ENCODE measurements at places on chromosomes 1 and 21.

- no peak for DNase-seq
These were observed 7.8 kb upstream of the LRRC52 start for GRCh38 chr1:165536016-165536415.

DNA sequence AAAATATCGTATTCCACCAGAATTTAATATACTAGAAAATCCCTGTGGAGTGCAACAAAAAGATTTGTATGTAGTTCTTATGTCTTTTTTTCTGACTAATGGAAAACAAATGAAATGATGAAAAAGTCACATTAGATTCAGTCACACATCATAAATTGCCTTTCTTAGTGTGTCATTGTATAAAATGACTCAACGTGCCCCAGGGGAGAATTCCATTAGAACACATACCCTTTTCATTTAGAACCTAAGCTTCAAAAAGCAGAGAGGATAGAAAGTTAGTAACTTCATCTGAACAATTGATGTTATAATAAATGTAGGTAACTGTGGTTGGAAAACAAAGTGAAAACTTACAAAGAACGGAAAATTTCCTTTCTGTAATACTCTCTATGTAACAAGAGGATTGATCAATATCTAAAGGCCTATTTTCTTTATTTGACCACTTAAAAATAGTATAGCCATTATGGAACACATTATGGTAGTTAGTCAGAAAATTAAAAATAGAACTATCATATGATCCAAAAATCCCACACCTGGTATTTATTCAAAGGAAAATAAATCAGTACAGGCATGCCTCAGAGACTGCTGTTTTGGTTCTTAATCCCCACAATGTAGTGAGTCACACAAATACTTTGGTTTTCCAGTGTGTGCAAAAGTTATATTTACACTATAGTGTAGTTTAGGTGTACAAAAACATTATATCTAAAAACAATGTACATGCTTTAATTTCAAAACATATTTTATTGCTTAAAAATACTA, 1016.1 kb downstream of the KCNT2 start:
- peak; percentile 57 for DNase-seq

DNA sequence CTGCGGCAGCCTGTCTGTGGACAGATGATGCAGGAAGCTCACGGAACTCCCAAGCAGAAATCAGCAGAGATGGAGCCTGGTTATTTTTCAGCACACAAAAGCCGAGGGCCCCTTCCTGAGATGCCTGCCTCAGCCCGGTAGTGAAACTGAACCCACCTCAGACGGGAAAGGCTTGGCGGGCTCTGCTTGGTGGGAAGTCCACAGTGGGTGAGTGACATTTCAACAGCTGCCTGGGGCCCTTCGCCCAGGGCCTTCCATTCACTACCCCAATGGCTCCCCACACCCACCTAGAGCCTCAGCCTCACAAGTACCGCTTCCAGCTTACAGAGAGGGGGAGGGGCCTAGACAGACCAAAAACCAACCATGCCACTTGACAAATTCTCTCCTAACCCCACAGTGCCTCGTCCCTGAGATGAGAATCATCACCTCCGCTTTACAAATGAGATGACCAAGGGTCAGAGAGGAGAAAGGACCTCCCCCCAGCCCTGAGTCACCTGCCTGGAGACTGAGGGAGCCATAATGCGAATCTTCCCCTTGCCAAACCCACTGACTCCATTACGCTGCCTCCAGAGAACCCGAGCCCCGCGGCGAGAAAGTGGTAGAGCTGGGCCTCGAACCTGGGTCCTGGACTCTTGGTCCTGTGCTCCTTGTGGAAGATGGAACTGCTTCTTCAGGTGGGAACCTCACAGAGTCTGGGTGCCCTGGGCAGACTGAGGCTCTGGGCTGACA, 3.4 kb upstream of the ECE1 start:
- DNase-seq = no peak

- peak; percentile 83 for DNase-seq
These were observed at the start of gene ZBTB37 for GRCh38 chr1:173868266-173869020. Gene ZBTB37, plus strand, starts transcription at chr1:173868380. Its CDS starts 1,846 bp downstream, at chr1:173870226.

GRCh38 chr1:30911059-30911954, 2.7 kb upstream of the SDC3 start:
- DNase-seq = peak; percentile 83

DNA sequence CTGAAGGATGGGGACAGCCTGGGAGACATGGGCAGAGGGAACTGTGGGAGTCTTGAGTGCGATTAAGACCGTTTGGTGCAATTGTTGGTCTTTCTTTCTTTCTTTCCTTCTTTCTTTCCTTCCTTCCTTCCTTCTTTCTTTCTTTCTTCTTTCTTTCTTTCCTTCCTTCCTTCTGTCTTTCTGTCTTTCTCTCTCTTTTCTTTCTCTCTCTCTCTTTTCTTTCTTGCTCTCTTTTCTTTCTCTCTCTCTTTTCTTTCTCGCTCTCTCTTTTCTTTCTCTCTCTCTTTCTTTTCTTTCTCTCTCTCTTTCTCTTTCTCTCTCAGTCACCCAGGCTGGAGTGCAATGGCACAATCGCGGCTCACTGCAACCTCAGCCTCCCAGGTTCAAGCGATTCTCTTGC, 2.9 kb upstream of the KLHDC9 start:
- no peak for DNase-seq

DNA sequence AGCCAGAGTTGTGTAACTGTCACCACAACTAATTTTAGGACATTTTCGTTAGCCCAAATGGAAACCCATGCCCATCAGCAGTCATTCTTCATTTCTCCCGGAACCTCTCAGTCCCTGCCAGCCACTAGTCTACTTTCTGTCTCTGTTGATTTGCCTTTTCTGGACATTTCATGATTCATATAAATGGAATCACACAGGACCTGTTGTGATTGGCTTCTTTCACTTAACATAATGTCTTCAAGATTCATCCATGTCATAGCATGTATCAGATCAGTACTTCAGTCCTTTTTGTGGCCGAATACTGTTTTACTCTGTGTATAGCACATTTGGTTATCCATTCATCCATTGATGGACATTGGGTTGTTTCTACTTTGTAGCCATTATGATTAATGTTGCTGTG, 7.1 kb downstream of the SLC66A1 start:
- DNase-seq = no peak

- DNase-seq = no peak
These were observed 155.9 kb upstream of the NEGR1 start for GRCh38 chr1:72438270-72438669.

GRCh38 chr1:222047366-222047765, 305.5 kb upstream of the DUSP10 start:
- no peak for DNase-seq

DNA sequence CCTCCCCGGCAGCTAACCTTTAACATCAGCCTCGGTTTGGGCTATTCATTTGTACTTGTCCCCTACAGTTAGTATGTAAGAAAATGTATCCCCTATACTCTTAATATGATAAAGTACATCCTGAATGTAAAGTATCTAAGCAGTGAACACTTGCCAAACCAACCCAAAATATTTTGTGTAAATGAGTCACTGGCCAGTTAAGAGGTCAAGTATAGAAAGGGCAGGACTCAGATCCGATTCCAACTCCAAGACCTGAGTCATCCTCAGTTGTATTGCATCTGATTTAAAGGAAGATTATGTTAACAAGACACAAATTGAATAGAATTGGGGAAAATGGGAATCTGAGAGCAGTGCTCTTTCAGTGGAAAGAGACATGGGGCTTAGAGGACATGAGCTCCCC, 84.4 kb downstream of the CD58 start:
- no peak for DNase-seq

GRCh38 chr1:40876891-40877290, 14.7 kb upstream of the CITED4 start:
- no peak for DNase-seq

DNA sequence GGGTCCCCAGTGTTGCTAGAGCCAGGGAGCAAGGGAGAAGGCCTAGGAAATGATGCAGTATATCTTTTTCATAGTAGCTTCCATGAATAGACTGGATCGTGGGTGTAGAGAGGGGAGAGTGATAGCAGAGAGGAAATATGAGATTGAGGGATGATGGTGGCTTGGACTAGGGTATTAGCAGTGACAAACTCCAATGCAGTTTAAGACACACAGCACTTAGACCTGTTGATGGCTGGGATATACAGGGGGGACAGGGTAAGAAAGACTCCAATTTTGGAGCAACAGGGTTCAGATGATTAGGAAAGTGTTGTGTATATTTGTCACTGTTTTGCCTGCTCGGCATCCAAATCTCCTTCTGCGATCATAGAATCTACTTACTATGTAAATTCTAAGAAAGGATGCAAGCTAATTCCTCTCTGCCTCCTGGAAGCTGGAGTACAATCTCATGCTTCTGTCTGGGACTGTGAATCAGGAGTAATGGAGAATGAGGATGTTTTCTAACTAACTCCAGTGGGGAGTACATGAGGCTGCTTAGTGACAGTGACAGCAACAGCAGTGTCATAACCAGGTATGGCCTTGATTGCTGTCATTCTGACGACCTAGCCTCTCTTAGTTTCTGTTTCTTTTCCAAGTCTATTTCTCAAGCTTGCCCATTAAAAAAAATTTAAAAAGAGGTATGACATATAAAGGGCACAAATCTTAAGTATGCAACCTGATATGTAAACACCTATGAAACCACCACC, 47.5 kb downstream of the SYDE2 start:
- no peak for DNase-seq

DNA sequence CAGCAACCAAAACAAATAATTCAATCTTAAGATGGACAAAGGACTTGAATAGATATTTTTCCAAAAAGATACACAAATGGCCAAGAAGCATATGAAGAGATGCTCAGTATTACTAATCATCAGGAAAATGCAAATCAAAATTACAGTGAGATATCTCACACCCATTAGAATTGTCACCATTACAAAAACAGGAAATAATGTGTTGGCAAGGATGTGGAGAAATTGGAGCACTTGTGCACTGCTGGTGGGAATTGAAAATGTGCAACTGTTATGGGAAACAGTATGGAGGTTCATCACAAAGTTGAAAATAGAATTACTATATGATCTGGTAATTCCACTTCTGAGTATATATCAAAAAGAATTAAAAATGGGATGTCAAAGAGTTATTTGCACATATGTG, 83.2 kb downstream of the SH3GLB1 start:
- no peak for DNase-seq

- no peak for DNase-seq
These were observed 24.0 kb downstream of the MRAP start for GRCh38 chr21:32322676-32323075.

DNA sequence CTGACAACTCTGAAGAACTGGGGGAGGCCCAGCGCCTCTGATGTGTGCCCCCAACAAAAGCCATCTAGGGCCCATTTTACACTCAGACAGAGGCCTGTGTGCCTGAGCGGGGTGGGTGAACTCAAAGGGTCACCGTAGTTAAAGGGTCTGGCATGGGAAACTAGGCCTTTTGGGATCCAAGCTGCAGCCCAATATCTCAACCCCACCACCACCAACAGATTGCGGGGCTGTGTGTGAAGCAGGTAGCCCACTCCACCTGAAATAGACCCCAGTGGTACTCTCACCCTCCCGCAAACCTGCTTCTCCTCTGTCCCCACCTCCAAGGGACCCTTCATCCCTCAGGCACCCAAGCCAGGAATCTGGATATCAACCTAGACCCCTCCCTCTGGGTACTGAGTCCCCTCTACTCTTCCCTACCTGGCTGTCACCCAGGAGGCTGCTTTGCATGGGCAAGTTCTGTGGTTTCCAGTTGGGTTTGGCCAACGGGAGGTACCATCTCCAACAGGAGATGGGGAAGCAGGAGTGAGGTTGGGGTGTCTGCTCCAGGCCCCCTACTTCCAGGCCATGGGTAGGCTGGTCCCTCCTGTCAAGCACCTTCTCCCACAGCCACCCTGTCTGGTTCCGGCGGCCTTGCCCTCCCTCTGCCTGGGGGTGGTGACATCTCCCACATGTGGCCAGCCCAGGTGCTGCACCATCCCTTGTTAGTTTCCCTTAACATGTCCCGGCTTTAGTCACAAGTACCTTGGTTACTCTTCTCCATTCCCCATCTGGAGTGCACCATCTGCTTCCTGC, 35.2 kb upstream of the LRP8 start:
- no peak for DNase-seq

DNA sequence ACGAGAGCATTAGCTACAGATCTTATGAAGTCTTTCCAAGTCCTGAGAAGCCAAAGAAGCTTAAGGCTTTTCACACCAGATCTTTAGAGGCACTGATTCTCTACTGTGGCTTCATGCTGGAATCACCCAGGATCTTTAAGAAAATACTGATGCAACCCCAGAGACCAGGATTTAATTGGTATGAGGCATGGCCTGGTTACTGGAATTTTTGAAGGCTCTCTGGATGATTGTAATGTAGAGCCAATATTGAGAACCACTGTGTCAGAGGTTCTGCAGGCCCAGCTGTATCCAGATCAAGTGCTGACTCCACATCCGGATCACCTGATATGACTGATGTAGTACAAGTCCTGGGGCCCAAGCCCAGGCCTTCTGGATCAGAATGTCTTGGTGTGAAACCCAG, 105.7 kb downstream of the PLPPR5 start:
- no peak for DNase-seq

GRCh38 chr1:40029608-40030007, 10.9 kb upstream of the CAP1 start:
- DNase-seq = no peak

DNA sequence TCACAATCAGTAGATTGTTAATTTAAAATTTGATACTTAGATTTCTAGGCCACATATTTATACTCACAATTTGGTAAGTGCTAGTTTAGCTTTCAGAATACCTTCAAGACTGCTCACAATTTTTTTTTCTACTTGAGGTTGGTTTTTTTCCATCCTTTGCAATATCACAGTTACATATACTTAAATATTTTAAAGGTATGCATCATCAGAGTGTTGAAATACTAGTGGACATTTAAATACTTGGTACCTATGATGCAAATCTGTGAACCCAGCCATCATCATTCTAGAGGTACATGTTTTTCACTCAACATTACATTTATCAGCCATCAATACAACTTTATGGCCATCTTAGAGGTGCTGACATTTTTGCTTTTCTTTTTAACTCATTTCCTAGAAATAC, 6.2 kb upstream of the LRRC40 start:
- no peak for DNase-seq

GRCh38 chr1:22850681-22851080, 122.0 kb downstream of the LACTBL1 start:
- no peak for DNase-seq

GRCh38 chr1:102050556-102050955, 53.8 kb upstream of the OLFM3 start:
- no peak for DNase-seq

DNA sequence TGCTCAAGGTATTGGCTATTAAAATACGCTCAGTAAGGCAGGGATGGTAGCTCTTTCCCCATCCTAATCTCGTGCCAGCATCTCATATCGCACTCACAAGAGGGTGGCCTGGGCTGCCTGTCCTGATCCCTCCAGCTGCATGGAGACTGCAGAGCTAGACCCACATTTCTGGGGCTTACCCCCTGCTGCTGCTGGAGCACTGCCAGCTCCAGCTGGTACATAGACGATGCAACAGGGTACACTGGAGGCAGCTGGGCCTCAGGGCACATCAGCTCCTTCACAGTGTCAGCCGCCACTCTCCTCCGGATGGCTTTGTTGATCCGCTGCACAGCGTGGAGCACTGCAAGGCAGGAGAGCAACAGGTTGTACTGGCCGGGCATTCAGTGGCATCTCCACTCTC, 16.0 kb downstream of the IQGAP3 start:
- DNase-seq = no peak

- DNase-seq = no peak
These were observed 95.3 kb upstream of the NRIP1 start for GRCh38 chr21:15160136-15160535.

GRCh38 chr1:13573586-13573985, 10.0 kb upstream of the PDPN start:
- DNase-seq = no peak

- DNase-seq = no peak
These were observed 647 bp downstream of the S100A8 start for GRCh38 chr1:153389973-153390879.

- no peak for DNase-seq
These were observed 5.6 kb downstream of the LYPLAL1 start for GRCh38 chr1:219179293-219179692.

GRCh38 chr1:45542591-45542990, 8.0 kb upstream of the AKR1A1 start:
- DNase-seq = no peak

Measured in RKO (cell line).